ENCODE measurements at places on chromosomes 7 and 10. TPM values are rescaled to one million over a fixed set of nuclear protein-coding genes. Genes with fewer than 3 reads are reported as not detected.

DNA sequence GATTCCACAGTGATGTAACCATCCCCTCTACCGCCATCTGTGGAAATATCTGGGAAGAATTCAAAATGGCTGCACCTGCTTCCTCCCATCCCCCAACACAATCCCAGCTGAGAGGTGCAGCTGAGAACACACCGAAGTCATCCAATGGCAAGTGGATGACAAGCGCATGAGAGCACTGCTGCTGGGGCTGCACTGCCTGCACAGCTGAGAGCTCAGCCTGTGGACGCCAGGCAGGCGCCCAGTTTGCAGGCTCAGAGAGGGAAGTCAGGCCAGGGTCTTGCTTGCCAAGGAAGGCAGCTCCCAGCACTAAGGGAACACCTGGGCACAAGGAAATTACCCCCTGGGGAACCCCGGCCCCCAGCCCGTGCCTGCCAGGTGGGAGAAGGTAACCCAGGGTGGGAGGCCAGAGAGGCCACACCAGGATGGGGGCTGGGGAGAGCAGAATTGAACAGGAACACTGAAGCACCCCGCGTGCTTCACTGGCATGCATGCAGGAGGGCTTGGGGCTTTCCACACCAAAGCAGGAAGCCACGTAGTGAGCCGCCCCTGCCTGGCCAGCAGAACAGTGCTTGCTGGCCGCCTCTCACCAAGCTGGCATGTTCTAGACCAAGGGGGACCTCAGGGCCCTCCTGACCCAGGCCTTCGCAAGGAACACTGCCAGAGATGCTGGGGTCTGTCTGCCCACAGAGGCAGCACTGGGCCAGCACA is 46.2 kb downstream of the FAM53B start:
- H3K27me3 ChIP-seq, result no peaks in the 10 kb centered on the region
- peaks cover 76% of the 10 kb centered on the region for H3K36me3 ChIP-seq
- DNase-seq, result no peak

- peaks cover 13% of the 10 kb centered on the region for H3K4me1 ChIP-seq
- H3K27me3 ChIP-seq, result no peaks in the 10 kb centered on the region
- H3K4me3 ChIP-seq, result no peak overlapping the region
- no peaks in the 10 kb centered on the region for H3K36me3 ChIP-seq
- H3K27ac ChIP-seq, result no peak overlapping the region
Measured at GRCh38 chr10:46306516-46307184, 19.9 kb downstream of the ANTXRL start.

- H3K27ac ChIP-seq, result no peak overlapping the region
- H3K4me1 ChIP-seq, result peaks cover 36% of the 10 kb centered on the region
- H3K27me3 ChIP-seq, result peaks cover 100% of the 10 kb centered on the region
- H3K4me3 ChIP-seq, result no peak overlapping the region
Measured at GRCh38 chr7:35255443-35256255, 1.7 kb upstream of the TBX20 start.

DNA sequence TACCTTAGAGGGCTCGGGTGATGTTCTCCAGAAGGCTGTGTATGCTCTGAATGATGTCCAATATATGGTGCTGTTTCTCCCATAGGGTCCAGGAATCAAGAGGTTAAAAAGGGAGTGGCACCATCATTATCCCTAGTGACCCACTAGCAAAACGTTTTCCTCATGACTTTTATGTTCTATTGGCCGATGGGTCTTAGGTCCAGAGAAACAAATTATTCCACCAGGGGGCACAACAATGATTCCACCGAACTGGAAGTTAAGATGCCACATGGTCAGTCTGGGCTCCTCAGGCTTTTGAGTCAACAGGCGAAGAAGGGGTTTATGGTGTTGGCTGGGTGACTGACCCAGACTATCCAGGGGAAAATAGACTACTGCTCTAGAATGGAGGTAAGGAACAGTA is 256.1 kb downstream of the COBL start:
- H3K4me3 ChIP-seq, result no peak overlapping the region
- H3K27me3 ChIP-seq, result no peaks in the 10 kb centered on the region
- H3K36me3 ChIP-seq, result no peaks in the 10 kb centered on the region
- H3K27ac ChIP-seq, result no peak overlapping the region

DNA sequence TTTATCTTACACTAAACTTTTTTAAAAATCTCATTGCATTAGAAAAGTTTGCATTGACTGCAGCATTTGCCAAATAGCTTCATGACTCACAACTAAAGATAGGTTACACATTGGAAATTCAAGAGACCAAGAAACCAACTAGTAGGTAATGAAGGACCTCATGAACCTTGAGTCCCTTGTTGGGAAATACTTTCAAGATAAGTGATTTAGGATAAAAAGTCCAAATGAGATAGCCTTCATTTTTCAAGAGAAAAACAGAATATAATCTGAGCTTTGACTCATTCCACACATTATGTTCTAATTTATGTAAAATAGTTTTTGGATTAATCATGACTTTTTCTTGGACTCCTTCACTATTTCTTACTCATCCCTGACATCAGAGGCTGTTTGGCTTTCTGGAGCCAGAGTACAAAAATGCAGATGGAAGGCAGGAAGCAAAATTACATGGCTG is 13.1 kb upstream of the LIPF start:
- no peak for DNase-seq
- no peaks in the 10 kb centered on the region for H3K27me3 ChIP-seq
- H3K4me3 ChIP-seq, result no peak overlapping the region
- H3K27ac ChIP-seq, result no peak overlapping the region
- H3K4me1 ChIP-seq, result no peaks in the 10 kb centered on the region

FOXI2 gene
- total RNA-seq, result not detected

GRCh38 chr10:119651514-119652360 is 557 bp downstream of the BAG3 start:
- peak overlapping the region; percentile 62 for H3K4me3 ChIP-seq
- no peaks in the 10 kb centered on the region for H3K36me3 ChIP-seq
- H3K27me3 ChIP-seq, result no peaks in the 10 kb centered on the region

DNA sequence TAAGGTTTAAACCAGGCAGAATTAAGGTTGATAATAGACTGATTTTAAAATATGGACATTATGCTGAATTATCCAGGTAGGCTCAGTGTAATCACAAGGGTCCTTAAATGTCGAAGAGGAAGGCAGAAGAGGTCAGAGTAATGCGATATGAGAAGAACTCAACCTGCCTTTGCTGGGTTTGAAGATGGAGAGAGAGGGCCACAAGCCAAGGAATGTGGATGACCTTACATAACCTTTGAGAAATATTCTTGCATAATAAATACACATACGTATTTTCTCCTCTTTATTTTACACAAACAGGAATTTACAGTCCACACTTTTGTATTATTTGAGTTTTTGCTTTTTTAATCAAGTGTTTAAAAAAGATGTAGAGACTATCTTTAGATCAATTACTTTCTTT is 88.5 kb downstream of the ST7 start:
- no peak overlapping the region for H3K4me3 ChIP-seq
- DNase-seq, result no peak
- H3K36me3 ChIP-seq, result no peaks in the 10 kb centered on the region
- no peaks in the 10 kb centered on the region for H3K27me3 ChIP-seq
- H3K27ac ChIP-seq, result no peak overlapping the region

DNA sequence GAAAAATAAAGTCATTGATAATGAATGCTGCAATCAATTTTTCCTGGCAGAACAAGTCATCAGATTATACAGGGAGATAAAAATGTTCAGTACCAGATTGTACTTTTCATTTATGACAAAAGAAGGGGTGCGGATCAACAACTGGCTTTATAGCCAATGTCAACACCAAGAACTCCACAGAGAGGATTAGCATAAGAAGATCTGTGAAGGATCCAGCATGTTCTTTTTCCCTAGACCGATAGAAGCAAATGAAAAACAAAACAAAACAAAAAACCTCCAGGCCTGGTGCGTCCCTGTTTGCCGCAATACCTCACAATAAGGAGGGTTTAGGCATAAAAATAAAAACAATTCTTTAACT is 34.7 kb upstream of the PRKAR2B start:
- no peaks in the 10 kb centered on the region for H3K27me3 ChIP-seq
- no peak overlapping the region for H3K4me3 ChIP-seq
- H3K4me1 ChIP-seq, result no peaks in the 10 kb centered on the region
- no peak for DNase-seq

Measured in spinal cord (tissue), 10 donors.